ENCODE measurements at places on chromosomes 2 and 18.

- no peak for DNase-seq
These were observed 62.1 kb downstream of the SETBP1 start for GRCh38 chr18:44742718-44743311.

DNA sequence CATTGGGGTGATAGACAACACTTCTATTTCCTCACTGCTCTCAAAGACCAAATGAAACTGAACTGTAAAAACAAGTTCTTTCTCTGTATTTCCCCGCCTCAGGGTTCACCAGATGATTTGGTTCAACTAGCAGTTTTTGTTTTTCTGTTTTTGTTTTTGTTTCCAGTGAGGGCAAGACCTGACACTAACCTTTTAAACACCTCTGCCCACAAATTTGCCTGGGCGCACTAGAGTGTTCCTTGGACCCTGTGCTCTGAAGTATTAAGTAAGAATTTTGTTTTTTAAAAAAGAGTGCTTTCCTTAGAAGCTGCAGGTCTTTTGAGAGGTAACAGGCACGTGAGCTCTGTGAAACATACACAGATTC is 92.9 kb downstream of the DYSF start:
- no peak for DNase-seq

DNA sequence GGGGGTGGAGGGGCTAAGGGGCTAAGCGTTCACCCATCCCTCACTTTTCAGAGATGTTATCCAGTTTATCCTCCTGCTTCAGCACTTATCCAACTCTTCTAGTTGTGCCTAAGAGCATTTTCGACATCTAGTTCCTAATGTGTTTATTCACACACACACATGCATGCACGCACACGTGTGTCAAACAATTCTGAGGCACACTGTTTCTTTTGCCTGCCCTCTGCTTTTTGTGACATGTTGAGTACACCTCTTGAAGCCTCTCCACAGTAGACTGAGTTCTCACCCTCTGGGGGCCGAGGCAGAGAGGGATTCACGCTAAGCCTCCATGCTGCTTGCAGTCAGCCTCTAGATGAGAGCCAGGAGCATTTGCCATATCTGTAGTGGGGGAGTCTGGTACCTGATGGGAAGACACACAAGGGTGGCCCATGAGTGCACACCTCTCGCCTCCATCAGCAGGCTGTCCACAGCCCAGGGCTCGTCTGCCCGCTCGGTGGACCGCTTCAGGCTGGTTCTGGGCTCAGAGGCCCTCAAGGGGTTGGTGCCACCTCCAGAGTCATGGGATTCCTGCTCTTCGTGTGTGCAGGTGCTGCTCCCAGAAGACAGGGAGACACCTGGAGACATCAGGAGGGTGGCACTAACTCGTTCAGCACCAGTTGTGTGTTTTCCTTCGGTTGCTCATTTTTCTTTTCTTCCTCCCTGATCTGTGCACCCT is 11.9 kb downstream of the TWIST2 start:
- no peak for DNase-seq

DNA sequence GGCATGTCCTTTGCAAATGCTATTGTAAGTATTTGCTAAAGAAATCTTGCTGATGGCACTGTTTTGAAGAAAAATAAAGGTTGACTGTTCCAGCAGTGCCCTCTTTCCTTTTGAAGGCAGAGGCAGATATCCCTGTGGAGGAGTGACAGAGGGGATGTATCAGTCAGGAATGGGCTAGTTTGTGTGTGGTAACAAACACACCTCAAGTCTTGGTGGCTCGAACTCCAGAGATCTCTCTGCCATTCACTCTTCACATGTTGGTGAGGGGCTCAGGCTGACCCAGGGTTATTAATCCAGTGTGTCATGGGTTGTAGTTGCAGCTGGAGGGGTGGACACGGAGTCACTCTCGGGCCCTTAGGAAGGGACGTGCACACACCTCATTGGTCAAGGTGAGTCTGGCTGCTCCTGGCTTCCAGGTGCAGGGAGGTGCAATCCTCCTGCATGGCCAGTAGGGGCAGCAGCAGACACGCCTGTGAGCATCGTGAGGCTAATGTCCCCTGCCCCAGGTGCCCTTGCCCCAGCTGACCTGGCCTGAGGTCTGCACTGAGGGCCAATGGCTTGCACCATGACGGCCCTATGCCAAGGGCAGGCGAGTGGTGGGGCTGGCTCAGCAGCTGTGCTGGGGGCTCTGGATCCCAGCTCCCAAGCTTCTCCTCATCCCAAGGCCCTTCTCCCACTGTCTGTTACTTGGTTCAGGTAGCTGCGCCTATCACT is 146.5 kb downstream of the ASB1 start:
- no peak for DNase-seq

DNA sequence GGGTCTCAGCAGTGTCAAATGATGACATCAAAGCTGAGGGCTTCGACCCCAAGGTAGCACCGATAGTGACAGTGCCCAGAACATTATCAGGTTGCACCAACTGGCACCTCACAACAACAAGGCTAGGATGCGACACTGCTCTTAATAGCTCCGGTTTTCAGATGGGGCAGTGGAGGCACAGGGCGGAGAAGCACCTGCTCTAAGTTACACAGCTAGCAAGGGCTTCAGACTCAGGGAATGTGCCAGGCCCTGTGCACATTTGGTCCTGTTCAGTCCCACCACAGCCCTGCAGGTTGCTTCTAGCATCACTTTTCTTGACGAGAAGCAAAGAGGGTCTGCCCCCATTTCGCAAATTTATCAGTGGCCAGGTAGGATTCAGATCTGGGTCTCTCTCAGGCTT is 74.1 kb downstream of the DGKD start:
- DNase-seq: no peak

DNA sequence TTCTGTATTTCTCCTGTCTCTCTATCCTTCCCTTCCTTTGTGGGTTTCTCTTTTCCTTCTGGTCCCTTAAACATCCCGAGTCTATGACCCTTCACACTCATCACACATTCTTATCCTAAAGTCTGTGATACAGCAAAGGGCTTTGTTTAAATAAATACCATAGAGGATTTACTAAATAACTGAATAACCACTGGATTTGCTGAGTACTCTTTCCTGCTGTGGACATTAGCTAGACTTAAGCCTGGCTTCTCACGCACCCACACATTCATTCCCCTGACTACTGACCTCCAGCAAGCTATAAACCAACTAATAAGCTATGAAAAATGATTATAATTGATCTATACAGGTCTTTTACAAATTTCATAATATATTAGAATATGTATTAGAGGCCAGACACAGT is 76.6 kb downstream of the COL4A3 start:
- DNase-seq: no peak

- no peak for DNase-seq
These were observed 194.3 kb downstream of the ANKRD30B start for GRCh38 chr18:14942275-14942674.

DNA sequence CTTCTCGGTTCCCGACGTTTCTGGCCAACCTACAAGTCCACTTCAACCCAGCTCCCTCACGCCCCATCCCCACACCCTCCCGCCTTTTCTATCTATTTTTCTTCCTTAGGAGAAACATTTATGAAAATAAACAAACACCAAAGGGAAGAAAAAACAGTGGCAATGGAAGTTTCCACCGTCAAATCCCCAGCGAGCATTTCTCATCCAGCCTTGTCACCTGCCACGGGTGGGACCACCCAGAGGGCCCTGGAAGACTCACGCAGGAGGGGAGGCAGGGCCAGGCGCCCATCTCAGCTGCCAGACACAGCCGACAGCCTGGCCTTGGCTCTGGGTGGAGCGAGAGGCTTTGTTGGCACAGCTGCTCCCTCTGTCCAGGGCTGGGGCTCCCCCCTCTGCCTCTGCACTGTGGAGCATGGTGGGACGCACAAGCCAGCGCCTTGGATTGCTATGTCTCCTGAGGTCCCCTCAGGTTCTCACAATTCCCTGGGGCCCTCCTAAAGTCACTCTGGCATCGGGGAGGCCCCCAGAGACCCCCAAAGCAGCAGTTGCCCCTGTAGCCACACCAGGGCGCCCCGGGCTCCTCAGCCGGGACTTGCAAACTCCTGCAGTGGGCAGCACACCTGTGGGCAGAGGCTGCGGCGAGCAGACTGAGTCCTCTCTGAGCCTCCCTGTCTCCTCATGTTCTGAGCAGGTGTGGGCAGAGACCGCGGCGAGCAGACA is 395.7 kb upstream of the SALL3 start:
- DNase-seq: no peak

All from inflammatory macrophage treated with lipopolysaccharide for 1 hour (primary cell).